Activated CD8-positive, alpha-beta memory T cell treated with anti-CD3 and anti-CD28 coated beads for 1 hour (primary cell): ENCODE measurements at places on chromosomes 3 and 15.

DNA sequence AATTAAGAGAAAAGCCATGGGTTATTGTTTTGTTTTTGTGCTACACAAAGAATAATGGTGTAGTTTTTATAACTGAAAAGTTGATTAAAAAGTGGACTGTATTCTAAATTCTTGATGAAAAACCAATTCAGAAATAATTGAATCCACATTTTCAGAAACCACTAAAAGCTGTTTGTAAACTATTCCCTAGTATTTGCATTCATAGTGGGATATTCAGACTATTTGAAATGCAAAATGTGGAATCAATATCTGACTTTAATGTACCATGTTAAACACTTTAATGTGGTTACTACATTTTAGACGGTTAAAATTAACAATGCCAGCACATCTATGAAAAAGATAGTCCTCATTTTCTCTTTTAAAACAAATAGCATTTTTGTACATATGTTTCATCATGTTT is 104.6 kb downstream of the ZIC4 start:
- DNase-seq: no peak

DNA sequence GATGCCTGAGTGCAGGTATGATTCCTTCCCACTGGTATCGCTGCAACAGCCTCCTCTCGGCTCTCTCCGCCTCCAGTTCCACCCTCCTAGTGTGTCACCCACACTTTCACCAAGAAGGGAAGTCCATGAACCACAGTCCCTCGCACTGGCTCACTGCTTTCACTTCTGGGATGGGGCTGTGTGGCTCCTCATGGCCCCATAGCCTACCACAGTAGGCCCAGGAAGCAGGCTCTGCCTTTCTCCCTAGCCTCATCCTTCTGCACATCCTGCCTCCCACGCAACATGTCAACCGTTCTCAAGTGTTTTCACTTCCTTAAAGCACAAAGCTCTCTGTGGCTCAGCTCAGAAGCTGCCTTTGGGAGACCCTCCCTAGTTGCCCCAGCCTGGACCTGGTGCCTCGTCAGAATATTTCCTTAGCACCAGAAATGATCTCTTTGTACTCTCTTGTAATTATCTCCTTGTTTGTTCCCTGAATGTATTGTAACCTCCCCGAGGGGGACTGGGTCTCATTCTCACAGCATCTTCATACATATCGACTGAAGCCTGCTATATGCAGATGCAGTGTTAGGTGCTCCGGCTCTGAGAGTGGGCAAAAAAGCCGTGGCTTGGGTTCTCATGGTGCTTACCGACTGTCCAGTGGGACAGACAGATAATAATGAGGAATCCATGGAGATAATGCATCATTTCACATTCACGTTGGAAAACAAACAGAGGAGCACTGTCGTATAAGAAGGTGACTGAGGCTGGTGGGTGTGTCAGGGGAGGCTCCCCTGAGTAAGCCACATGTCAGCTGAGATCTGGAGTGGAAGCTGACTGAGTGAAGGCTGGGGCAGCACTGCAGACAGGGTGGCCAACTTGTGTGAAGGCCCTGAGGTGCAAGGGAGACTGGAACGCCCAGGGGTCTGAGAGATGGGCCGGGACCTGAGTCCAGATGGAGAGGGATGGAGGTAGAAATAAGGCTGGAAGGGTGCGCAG is 107.1 kb downstream of the DGKG start:
- no peak for DNase-seq

GRCh38 chr3:105984837-105985236 is 116.0 kb upstream of the CBLB start:
- no peak for DNase-seq

- DNase-seq: no peak
Measured at GRCh38 chr3:31748281-31748932, 215.7 kb downstream of the STT3B start.

DNA sequence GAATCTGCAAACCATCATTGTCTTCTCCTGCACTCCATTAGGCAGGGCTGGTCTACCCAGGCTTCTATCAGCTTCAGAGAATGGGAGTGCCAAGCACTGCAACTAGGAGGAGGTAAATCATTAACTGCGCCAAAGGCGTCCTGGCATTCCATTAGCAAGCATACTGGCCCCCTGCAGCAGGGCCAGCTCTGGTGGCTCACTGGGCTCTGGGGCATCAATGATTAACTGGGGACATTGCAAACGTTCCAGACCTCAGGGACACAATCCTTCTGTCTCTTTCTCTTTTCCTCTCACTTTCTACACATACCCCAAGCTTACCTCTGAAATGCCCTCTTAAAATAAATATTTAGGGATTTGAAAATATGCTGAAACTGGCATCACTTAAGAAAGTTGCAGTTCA is 129.0 kb downstream of the MYLK start:
- no peak for DNase-seq

DNA sequence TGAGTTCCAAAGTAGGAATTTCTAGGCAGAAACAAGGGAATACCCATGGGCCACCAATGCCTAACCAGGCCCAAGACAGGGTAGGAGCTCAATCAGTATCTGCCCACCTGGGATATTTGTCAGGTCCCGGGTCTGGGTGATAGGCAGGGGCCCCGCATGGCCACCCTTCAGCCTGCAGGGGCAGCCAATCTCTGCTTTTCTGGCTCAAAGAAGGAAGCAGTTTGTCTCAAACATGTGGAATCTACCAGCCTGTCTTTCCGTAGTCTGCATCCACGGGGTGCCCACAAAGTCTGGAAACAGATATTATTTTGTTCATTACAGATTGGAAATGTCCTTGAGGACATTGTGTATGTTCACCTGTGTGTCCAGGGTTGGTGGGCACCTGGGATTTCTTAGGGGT is 56.2 kb downstream of the CEMIP start:
- no peak for DNase-seq

- no peak for DNase-seq
Measured at GRCh38 chr3:114850898-114851297, 296.2 kb downstream of the ZBTB20 start.

DNA sequence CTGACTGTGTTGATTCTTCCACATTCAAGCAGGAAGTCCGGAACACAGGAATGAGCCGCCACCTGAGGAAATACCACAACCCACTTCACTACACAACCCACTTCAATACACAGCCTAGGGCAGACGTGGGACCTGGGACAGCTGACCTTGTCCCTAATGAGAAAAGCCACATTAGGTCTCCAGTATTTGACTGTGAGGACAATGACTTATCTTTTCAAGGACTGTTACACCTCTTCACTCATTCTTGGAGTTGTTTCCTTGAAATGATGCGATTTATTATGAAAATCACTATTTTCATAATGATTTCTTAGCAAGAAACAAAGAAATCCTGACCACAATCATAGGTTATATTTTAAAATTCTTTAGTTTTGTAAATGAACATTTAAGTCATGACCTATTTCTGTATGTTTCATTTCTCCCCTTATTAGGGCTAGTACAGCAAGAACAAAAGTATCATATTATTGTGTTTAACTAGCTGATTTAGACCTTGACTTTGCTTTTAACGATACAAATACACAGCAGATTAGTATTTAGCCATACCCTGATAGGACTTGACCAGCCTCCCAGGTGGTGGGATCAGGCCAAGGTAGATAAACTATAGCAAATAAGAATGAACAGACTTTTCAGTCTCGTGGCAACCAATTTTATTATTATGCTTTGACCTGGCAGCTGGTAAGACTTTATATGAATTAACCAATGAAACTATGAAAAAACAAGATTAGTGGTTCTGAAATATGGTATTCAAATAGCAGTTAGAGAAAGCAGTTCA is 6.0 kb downstream of the RAB27A start:
- DNase-seq: no peak

GRCh38 chr3:113898892-113899291 is 48.9 kb upstream of the ZDHHC23 start:
- no peak for DNase-seq

DNA sequence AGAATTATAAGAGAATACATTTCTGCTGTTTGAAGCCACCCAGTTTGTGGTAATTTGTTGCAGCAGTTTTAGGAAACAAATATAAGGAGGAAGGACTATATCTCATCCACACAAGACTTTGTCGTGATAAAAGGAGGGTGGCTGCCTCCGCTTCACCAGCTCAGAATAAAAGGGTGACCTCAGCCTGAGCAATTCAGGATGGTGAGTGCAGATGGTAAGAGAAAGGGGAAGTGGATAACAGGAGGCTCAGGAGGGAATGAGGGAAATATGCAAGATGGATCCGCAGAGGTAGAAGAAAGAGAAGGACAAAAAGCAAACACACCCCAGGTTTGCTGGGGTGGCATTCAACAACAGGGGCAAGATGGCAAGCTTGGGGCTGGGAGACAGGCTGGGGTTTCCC is 108.1 kb upstream of the TNFAIP8L3 start:
- no peak for DNase-seq

- no peak for DNase-seq
Measured at GRCh38 chr3:95923496-95924210, 890.7 kb upstream of the EPHA6 start.

DNA sequence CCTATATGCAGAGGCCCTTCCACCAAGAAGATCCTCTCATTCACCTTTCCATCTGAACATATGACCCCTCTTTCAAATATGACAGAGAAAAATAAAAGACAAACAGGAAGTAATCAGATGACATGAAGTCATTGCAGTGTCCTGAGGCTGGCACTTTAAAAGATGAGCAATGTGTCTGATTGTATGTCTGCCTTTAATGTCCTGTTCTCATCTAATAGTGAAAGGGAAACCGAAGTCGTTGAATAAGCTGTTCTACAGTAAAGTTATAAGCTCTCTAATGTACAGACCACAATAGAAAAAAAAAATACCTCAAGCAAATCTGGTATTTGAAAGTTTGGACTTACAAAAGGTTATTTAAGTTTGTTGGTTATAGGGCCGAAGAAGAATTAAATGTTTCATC is 243.0 kb downstream of the CLSTN2 start:
- DNase-seq: no peak

- no peak for DNase-seq
Measured at GRCh38 chr15:25501828-25502446, 63.1 kb upstream of the UBE3A start.

DNA sequence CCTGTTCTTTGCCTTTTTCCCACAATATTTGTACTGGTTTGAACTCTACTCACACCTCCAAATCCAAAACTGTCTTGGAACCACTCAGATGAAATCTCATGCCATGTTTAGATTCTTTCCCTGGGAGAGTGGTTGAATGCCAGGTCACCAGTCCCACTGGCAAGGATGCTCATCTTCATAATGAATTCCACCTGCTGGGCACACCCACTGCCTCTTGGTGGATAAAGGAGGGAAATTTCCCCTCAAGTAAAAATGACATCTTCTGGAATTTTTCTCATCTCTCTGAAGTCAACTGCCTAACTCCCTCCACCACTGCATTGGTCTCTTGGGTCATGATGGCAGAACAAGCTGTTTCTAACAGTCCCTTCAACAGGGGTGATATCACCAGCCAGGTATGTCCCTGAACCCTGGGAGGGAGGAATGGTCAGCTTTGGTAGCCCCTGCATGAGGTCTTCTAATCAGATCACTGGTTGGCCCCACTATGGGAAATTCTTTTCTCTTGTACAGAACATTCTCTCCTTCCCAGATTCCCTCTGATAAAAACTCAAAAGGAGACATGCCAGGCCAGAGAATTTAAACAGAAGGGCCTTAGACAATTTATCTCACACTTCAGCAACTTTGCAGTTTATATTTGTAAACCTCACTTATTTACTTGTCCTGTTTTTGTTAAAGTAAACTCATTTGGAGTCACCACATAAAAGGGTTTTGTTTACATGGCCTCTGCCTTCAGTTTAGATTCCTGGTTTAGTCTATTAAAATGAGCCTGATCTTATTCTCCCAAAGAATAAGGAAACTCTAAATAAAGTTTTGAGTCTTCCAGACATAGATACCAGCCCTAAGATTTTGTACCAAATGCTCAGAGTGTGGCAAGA is 143.4 kb downstream of the WNT5A start:
- no peak for DNase-seq

DNA sequence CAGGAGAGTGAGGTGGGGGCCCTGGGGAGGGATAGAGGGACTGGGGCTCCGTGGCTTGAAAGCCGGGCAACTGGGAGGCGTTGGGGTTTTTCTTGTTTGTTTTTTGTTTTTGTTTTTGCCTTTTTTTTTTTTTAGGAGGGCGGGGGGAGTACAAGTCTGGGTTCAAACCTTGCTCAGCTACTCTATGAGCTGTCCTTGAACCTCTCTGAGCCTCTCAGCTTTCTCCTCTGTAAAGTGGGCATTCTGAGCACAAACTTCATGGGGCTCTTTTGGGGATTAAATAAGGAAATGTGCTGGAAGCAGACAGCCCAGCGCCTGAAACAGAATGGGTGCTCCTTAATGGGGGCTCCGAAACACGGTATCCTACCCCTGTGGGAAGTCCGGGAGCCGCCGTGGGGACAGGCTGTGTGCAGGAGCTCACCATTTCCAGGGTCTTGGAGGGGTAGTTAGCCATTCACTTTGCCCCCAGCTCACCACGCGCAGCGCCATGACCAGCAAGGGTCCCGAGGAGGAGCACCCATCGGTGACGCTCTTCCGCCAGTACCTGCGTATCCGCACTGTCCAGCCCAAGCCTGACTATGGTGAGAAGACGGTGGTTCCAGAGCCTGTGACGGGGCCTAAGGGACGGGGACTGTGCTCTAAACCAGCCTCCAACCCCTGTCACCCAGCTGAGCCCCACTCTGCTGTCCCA is 388 bp downstream of the ACY1 start:
- no peak for DNase-seq

DNA sequence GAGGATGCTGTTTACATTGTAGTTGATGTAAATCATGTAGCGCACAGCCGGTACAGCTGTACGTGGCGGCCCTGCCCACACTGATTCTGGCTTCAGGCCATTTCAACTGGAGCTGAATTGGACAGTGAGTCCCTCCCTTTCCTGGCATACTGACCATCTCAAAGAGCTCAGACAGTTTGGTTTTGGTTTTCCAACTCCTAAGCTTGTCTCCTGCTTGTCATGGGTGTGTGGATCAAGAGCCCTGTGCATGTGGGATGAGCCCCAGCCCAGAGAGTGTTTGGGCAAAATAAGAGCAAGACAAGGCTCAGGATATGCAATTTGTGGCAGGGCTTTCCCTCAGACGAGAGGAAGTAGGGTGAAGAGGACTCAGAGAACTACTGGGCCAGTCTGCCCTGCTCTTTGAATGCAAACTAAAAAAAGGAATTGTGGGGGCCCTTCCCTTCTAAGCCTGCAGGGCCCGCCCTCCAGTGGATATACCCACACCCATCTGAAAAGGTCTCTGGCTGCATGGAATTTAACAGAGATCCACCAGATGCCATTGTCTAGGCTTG is 13.3 kb downstream of the ITGA11 start:
- DNase-seq: no peak

DNA sequence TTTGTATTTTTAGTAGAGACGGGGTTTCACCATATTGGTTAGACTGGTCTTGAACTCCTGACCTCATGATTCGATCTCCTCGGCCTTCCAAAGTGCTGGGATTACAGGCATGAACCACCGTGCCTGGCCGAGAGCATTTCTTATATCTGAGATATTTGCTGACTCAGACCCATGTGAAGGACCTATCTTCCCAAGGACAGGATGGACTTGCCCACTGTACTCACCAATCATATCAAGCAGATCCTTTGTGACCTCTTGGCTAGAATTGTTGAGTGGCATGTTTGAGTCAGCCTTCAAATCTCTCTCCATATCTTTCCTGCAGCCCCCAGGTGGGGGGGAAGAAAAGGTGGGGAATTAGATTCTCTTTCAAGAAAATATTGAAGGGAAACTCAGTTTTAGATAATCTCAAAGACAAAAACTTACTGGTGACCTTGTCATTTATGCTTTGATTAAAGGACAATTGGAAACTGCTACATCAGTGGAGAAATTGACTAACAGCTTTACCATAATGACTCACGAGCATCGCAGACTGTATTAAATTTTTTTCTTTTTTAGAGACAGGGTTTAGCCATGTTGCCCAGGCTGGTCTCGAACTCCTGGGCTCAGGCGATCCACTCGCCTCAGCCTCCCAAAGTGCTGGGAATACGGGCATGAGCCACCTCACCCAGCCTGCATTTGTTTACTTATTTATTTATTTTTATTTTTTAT is 3.1 kb downstream of the C3orf62 start:
- no peak for DNase-seq
